ENCODE measurements at places on chromosomes 11 and 22. TPM values are rescaled to one million over a fixed set of nuclear protein-coding genes. Genes with fewer than 3 reads are reported as not detected.

Gene SPDYC
- polyA plus RNA-seq = not detected

DNA sequence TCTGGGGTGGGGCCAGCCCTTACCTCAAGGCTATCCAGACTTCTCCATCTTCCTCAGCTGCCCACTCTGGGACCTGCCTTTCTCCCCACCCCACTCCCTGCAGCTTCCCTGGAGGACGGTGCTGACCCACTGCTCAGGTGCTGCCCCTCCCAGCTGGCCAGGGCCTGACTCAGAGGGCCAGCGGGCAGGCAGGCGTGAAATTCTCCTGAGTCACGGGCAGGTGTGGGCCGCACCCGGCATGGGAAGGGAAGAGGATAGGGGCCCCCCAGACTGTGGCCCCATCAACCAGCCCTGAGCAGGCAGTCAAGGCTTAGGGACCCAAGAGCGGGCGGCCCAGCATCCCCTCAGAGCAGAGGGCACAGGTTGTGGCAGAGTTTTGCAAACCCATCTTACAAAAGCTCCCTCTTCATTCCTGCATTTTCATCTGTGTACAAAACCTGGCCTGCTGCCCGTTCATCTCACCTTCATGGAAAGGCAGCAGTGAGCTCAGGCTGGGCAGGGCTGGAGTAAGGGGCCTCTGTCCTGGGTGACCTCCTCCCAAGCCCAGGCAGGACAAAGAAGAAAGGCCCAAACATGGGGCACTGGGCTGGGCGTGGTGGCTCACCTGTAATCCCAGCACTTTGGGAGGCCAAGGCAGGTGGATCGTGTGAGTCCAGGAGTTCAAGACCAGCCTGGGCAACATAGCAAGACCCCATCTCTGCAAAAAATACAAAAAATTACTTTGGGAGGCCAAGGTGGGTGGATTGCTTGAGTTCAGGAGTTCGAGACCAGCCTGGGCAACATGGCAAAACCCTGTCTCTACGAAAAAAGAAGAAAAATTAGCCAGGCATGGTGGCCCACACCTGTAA lies 6.1 kb downstream of the RHOD start:
- no peaks in the 10 kb centered on the region for H3K36me3 ChIP-seq
- no peak overlapping the region for H3K4me3 ChIP-seq
- no peak overlapping the region for H3K27ac ChIP-seq
- no peak for DNase-seq

DNA sequence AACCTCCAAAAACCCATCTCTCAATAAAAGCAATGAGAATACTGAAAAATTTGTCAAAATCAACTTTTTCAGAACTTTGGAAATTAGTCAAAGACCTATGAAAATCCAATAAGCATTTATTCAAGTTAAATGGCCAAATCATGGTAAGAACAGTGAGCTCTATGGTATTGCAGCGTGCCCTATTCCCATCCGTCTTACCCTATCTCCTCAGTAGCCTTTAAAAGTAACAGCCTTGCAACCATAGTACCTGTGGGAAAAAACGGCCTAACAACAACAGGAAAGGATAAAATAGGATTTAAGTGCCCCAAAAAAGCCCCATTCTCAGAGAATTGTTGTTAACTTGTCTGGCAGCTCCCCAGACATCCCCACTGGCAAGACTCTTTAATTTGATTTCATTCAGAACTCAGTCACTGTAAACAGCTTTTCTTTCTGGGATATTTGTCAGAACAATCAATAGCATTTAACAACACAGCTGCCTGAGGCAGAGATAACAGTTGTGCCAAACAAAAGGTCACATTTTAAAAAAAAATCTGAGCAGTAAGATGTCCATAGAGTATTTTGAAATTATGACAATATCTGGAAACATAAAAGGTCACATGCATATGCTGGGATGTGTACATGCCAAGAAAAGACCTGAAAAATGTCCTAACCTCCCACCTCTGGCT lies 18.8 kb upstream of the MS4A8 start:
- no peak for DNase-seq
- no peaks in the 10 kb centered on the region for H3K4me1 ChIP-seq
- H3K27me3 ChIP-seq = no peaks in the 10 kb centered on the region
- H3K27ac ChIP-seq = no peak overlapping the region

Gene VPS37C
- 11.7 TPM for polyA plus RNA-seq

DNA sequence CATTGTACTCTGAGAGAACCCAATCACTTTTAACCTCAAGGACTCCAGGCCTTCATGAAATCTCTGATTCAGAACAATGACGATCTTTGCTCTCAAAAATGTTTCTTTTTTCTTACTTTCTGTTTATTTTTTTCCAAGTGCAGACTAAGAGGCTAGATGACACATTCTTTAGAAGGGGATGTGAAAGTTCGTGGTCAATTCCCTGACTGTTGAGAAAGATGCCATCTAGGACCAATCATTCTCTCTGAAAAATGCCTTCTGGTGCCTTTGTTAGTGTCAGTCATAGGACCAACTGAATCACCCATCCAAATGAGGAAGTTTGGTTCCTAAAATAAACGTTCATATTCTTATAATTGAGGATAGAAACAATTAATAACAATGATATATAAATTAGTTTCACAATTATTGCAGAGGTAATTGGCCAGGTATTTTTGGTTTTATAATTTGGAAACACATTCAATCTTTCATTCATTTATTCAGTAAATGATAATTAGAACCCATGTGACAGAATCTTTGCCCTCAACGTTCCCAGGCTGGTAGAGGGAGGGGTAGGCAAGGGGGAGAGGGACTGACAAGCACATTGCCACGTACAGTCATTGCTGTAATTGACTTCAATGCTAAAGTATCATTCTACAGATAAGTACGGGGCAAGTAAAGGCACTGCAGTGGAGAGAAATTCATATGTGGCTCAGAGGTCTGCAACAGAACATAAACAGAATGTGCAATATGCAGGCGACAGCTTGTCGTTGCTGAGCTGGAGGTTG lies 333.4 kb upstream of the MPPED2 start:
- H3K36me3 ChIP-seq = no peaks in the 10 kb centered on the region
- H3K4me1 ChIP-seq = no peaks in the 10 kb centered on the region
- DNase-seq = no peak

DNA sequence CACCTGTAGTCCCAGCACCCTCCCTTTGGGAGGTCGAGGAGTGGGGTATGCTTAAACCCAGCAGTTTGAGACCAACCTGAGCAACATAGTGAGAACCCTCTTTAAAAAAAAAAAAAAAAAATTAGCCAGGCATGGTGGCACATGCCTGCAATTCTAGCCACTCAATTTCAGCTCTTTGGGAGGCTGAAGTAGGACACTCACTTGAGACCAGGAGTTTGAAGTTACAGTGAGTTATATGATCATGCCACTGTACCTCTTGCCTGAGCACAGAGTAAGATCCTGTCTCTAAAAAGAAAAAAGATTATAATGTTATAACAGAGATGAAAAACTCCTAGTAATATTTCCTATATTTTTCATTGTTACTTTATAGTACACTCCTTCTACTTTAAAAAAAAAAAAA lies 23.9 kb downstream of the PIK3C2A start:
- DNase-seq = no peak
- H3K4me3 ChIP-seq = no peak overlapping the region
- H3K4me1 ChIP-seq = no peaks in the 10 kb centered on the region
- H3K27me3 ChIP-seq = no peaks in the 10 kb centered on the region

GRCh38 chr22:36829370-36830002 lies 12.7 kb upstream of the PVALB start:
- H3K27ac ChIP-seq = no peak overlapping the region
- peaks cover 5% of the 10 kb centered on the region for H3K27me3 ChIP-seq
- no peaks in the 10 kb centered on the region for H3K4me1 ChIP-seq
- DNase-seq = no peak
- H3K4me3 ChIP-seq = no peak overlapping the region

Gene BAIAP2L2
- 0.13 TPM for polyA plus RNA-seq

DNA sequence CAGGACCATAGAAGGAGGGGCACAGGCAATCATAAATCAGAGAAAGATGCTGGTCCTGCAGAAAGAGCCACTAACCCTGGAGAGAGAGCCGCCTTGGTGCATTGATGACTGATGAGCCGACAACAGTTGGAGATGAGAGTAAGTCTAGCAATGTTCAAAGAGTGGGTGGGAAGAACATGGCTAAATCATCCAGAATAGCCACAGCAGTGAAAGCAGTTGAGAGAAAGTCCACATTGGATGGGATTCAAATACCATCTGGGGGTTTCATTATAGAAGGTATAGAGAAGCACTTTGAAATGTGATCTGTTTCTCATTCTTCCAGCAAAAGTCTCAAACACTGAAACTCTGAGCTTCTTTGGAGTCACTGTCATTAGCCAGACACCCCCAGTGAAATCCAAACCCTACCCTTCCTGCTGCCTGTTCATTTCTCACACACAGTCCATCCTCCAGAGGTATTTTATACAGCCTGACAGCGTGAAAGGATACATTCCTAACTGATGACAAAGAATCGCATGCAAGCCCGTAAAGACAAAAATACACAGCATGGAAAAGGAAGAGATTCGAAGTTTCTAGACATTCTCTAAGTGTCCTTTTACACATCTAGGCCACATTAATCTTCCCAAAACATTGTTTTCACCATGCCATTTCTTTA lies 303.1 kb upstream of the MPPED2 start:
- no peaks in the 10 kb centered on the region for H3K36me3 ChIP-seq
- DNase-seq = no peak
- no peak overlapping the region for H3K4me3 ChIP-seq
- no peaks in the 10 kb centered on the region for H3K27me3 ChIP-seq

GRCh38 chr22:38924347-38924952 lies 33.0 kb upstream of the APOBEC3A start:
- H3K4me1 ChIP-seq = peaks cover 13% of the 10 kb centered on the region
- no peak for DNase-seq
- H3K27me3 ChIP-seq = no peaks in the 10 kb centered on the region
- no peaks in the 10 kb centered on the region for H3K36me3 ChIP-seq
- H3K27ac ChIP-seq = peak overlapping the region; percentile 71

DNA sequence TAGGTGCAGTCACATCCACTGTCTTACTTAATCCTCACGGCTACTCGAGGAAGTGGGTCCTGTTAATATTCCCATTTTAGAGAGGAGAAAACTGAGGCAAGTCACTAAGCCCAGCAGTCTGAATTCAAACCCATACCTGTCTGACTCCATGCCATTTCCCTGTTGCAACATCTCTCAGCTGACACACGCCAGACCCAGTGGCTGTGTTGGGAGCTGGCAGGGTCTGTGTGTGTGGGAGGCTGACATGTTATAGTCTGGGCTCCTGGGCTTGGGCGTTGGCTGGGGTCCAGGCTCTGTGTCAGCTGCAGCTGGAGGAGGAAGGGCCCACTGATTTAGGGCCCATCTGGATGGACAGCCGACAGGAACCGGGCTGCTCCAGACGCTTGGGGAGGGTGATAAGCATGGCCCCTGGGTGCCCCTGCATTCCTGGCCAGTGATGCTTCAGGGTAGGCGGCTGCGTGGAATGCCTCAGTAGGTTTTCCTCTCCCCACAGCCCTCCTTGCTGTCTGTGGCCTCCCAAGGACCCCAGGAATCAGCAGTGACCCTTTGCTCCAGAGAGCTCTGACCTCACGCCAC lies 562.5 kb downstream of the MN1 start:
- peaks cover 4% of the 10 kb centered on the region for H3K4me1 ChIP-seq
- no peaks in the 10 kb centered on the region for H3K36me3 ChIP-seq
- no peak overlapping the region for H3K4me3 ChIP-seq
- peak; percentile 87 for DNase-seq
- peak overlapping the region; percentile 83 for H3K27ac ChIP-seq

- H3K36me3 ChIP-seq = no peaks in the 10 kb centered on the region
- H3K27me3 ChIP-seq = no peaks in the 10 kb centered on the region
These were observed 101.4 kb downstream of the SYT9 start for GRCh38 chr11:7353100-7353499.

- H3K27ac ChIP-seq = no peak overlapping the region
- no peaks in the 10 kb centered on the region for H3K27me3 ChIP-seq
These were observed 8.4 kb upstream of the OMP start for GRCh38 chr11:77093987-77094840.

GRCh38 chr22:39684702-39685281 lies 114.2 kb downstream of the CACNA1I start:
- H3K36me3 ChIP-seq = no peaks in the 10 kb centered on the region
- DNase-seq = no peak
- H3K4me1 ChIP-seq = no peaks in the 10 kb centered on the region
- H3K27me3 ChIP-seq = no peaks in the 10 kb centered on the region
- H3K27ac ChIP-seq = no peak overlapping the region

Gene TRIM51
- polyA plus RNA-seq = not detected

DNA sequence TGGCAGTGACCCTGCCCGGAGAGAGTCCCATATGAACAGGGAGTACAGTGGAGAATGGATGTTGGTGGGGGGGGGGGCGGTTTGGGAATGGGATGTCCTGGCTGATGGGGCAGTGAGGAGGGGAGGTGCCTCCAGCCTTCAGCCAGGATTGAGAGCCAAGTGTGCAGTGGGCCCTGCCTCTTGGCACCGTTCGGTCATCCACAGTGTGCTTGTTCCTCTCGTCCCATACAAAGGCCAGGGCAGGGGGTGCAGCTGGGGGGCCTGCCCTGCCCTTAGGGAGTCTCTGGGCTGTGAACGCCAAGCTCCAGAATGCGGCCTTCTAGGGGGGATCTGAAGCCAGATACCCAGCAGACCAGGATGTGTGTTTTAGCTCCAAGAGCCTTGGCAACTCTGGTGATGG lies 34.0 kb downstream of the KCNC1 start:
- no peaks in the 10 kb centered on the region for H3K27me3 ChIP-seq
- no peak overlapping the region for H3K4me3 ChIP-seq
- no peak overlapping the region for H3K27ac ChIP-seq

Gene SLC7A4
- 0.02 TPM for polyA plus RNA-seq

- H3K36me3 ChIP-seq = no peaks in the 10 kb centered on the region
- no peak for DNase-seq
- no peaks in the 10 kb centered on the region for H3K4me1 ChIP-seq
- no peak overlapping the region for H3K27ac ChIP-seq
- no peak overlapping the region for H3K4me3 ChIP-seq
- no peaks in the 10 kb centered on the region for H3K27me3 ChIP-seq
These were observed 13.2 kb upstream of the SMIM35 start for GRCh38 chr11:118099838-118100556.

GRCh38 chr11:66211100-66211499 lies 57.3 kb upstream of the RAB1B start:
- DNase-seq = no peak
- no peaks in the 10 kb centered on the region for H3K27me3 ChIP-seq
- no peak overlapping the region for H3K27ac ChIP-seq

Gene KLHL22
- polyA plus RNA-seq = 26.5 TPM

Gene MRGPRX4
- not detected for polyA plus RNA-seq

GRCh38 chr11:123531325-123531724 lies 101.3 kb downstream of the GRAMD1B start:
- H3K27ac ChIP-seq = no peak overlapping the region
- no peak overlapping the region for H3K4me3 ChIP-seq
- H3K27me3 ChIP-seq = no peaks in the 10 kb centered on the region
- H3K36me3 ChIP-seq = no peaks in the 10 kb centered on the region

Gene SUSD2
- polyA plus RNA-seq = 0.82 TPM

DNA sequence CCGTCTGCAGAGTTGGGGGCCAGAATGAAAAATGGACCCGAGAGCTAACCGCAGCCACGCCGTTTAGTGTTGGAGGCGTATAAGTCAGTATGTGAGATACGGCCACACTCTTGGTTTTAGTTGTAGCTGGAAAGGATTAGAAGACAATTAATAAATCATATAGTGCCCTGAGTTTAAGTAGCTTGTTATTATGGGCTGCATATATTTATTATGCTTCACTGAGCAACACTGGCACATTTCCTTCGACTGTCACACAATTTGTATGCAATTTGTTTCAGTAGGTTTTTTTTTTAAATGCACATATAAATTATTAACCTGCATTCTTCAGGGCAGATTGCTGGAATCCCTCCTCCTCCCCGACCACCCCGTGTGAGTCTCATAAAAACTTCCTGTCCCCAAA lies 56.9 kb downstream of the PKNOX2 start:
- H3K4me1 ChIP-seq = no peaks in the 10 kb centered on the region
- no peaks in the 10 kb centered on the region for H3K27me3 ChIP-seq
- H3K36me3 ChIP-seq = no peaks in the 10 kb centered on the region
- no peak overlapping the region for H3K4me3 ChIP-seq
- DNase-seq = no peak
